ENCODE measurements at places on chromosomes 4 and X.
A peak's percentile ranks its signal among the peaks of the same experiment; 100 is the strongest.

DNA sequence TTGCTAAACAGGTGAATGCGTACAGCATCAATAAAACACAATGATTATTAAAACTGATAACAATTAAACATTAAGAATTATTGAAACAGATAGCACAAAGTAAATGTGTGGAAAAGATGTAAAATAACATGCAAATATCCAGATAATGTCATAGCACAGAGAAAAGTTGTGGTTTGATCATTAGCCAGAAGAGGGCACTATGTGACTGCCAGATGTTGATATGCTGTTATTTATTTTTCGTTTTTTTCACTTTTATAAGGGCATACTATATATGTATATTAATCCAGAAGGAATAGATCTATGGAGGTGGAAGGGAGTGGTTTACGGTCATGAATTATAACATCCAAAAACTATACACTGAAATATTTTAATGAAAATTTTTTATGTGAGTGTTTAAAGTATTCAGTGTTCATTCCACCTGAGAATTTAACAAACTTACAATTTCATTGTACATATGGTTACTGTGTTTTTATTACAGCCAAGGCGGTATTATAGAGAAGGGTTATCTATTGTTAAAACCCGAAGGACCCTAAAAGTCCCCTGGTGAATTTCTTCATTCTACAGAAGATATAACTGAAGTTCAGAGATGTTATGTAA is 211.9 kb upstream of the UGT8 start:
- no peak for DNase-seq

GRCh38 chrX:13614154-13614553 is 38.8 kb upstream of the TCEANC start:
- no peak for DNase-seq

DNA sequence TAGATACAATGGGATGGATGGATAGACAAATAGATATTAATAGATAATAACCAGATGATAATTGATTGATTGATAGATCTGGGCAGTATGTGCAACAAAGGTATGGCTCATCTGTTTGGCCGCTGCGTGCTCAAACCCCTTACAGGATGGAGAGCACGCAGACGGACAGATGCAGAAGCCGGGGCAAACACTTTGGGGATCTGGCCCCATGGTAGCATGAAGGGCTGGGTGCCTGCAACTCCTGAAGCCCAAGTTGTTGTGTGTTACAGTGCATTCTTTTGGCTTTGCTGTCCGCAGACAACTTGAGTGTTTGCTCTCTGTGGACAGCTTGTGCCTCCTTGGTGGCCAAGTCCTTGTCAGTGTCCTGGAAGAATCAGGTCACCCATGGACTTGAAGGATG is 10.6 kb upstream of the DHRSX start:
- DNase-seq, result no peak

DNA sequence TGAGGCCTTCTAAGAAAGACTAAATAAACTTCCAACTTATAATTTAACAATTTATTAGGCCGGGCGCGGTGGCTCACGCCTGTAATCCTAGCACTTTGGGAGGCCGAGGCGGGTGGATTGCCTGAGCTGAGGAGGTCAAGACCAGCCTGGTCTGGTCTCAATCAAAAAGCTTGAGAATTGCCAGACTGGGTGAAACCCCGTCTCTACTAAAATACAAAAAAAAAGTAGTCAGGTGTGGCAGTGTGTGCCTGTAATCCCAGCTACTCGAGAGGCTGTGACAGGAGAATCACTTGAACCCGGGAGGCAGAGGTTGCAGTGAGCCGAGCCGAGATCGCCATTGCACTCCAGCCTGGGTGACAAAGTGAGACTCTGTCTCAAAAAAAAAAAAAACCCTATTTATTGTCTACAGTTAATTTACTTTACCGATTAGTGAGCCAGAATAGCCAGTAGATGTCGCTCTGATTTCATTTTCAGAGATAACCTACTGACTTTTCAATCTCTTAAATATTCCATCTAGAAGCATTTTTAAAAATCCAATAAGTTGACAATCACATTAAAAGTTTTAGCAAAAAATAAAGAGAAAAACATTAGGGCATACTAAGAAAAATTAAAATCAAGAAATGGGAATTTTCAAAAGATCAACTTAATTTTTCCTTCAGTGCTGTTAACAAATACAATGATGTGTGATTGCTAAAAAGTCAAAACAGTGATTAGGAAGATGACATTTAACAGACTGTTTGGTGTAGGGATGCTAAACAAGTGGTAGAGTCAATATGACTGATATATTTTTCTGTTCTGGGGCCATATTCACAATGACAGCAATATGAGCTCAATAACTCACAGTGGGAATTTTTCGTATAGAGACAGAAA is 4.3 kb upstream of the SHROOM3 start:
- no peak for DNase-seq

- DNase-seq, result no peak
Observed at GRCh38 chr4:53490161-53490956, 100.9 kb downstream of the LNX1 start.

DNA sequence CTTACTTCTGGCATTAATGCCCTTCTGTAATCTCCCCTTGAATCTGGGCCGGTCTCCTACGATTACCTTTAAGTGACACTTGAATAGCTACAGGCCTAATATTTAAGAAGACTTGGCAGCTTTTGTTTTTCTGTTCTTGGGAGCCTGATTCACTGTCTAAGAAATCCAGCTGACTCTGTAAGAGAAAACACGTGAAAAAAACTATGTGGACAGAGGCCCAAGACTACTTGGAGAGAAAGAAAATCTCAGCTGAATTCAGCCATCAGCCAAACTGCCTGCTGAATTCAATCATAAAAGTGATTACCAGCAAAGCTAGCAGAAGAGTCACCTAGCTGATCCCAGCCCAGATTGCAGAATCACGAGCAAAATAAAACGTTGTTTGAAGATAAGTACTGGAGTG is 521.2 kb downstream of the MID1IP1 start:
- DNase-seq, result no peak

DNA sequence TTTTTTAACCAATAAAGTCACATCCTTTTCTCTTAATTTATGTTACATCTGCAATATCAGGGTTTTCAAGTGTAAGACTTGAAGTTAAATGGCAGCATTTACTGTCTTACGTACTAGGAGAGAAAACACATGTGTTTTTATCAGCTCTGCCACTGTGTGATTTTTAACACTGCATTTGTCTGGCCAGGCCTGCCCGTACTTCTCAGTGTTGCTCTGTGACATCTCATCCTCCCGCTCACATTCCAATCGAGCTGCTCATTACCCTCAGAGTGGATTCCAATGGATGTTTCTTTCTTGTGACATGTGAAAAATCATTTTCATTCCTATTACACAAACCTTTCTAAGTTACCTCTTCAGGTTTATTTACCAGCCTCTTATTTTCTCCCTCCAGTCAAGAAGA is 420.3 kb downstream of the FAT4 start:
- DNase-seq, result no peak

- DNase-seq, result no peak
Observed at GRCh38 chr4:48986654-48987164, 634 bp downstream of the CWH43 start.

GRCh38 chrX:76427560-76428242 is at the start of gene MAGEE1:
Gene MAGEE1, plus strand, starts transcription at chrX:76427710. Its CDS starts 221 bp downstream, at chrX:76427931.
- peak; percentile 64 for DNase-seq

- no peak for DNase-seq
Observed at GRCh38 chr4:94412658-94413038, 39.1 kb upstream of the PDLIM5 start.

- no peak for DNase-seq
Observed at GRCh38 chr4:168585168-168586091, 88.6 kb downstream of the PALLD start.

GRCh38 chr4:87962398-87963146 is 12.9 kb upstream of the SPP1 start:
- DNase-seq, result no peak

DNA sequence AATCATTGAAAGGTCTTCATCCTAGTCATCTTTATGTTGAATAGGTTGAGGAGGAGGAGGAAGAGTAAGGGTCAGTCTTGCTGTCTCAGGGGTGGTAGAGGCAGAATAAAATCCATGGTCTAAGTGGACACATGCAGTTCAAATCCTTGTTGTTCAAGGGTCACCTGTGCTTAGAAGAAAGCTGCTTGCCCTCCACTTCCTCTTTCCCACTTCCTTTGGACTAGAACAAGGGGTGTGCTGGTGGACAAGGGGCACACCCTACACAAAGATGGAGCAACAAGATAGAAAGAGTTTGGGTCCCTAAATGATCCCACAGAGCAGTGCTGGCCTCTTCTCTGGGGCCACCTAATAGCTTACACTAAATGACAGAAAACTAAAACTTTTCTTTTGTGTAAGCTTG is 47.9 kb downstream of the HSD17B13 start:
- no peak for DNase-seq

GRCh38 chrX:1582686-1583437 is 8.5 kb upstream of the AKAP17A start:
- DNase-seq, result peak; percentile 28

GRCh38 chr4:158068068-158068467 is 104.8 kb downstream of the GASK1B start:
- DNase-seq, result no peak

DNA sequence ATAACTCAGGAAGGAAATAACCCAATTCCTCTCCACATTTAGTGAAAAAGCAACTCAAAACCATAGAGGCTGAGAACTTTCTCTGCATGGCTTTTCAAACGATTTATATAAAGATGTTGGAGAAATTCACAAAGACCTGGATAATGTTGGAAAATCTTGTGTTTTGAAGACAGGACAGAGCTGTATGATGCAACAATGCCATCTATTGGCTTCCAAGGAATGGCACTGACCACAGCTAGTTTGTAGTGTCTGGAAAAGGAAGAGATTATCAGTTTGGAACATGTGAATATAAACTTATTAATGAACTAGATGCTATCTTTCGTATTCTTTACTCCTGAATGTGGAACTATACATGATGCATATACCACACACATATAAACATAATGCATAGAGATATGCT is 503.6 kb downstream of the IL1RAPL1 start:
- no peak for DNase-seq

DNA sequence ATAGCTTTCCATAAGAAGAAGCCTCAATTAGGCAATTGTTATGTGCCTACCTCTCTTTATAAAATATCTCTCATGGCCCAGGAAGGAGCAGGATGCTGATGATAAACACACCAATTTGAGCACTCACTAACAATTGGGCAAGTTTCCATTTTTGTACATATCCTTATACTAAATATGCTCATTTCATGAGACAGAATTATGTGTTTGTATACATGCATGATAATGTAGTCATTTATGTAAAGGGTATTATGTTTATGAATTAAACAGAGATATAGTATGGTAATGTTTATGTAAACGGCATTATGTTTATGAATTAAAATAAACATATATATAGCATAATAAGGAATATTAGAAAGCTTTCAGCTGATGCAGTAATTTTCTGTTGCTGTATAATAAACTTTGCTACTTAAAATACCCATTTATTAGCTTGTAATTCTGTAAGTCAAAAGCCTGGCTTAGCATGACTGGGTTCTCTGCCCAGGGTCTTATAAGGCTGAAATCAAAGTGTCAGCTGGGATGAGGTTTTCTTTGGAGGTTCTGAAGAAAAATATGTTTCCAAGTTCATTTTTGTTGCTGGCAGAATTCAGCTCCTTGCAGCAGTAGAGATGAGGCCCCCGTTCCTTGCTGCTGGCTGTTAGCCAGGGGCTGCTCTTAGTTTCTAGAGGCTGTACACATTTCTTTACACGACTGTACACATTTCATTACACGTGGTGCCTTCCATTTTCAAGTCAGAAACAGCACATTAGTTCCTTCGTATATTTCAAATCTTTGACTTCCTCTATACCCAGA is 89.0 kb downstream of the GLRA2 start:
- no peak for DNase-seq

DNA sequence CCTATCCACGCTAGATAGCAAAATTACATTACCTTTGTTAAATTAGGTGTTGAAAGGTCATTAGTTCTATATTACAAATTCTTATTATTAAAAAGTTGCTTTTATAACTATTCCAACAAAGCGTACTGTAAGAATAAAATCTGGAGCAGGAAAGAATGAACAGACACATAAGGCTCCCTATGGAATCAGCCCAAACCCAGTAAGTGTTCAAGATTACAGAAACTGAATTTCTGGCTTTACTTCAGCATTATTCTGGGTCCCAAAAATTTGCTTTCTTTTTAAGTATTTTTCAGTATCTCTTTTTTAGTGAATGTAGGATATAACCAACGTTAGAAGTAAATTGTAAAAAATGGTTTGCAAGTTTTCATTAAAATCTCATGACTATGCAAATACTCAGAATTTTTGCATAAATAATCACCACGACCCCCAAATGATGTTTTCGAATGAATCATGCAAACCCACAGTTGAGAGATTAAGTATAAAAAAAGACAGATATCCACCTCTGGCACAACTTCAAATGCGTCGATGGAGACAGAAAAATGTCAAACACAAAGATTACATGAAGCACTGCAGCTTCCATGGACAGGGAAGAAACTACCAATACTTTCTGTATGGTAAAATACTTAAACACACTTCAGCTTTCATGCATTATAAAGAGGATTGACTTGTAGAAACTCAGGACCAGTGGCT is 238.5 kb downstream of the RASL11B start:
- no peak for DNase-seq

DNA sequence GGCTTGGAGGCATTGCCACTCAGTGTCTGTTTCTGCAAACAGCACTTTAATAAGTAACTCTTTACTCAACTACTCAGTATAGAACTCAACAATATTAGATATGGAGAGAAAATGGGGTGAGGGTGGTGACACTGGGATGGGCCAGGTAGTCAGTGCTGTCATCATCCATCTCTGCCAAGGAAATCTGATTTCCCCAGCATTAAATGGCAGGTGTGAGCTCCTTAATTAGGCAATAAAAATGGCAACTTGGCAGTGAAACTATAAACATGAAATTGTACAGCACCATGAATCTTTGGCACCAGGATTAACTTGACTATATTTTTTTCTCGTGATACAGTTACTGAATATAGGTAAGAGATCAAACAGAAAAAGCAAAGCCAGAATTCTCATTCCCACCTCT is 146.2 kb downstream of the GLRA2 start:
- no peak for DNase-seq

- DNase-seq, result no peak
Observed at GRCh38 chr4:158750379-158750778, 18.4 kb upstream of the FNIP2 start.

- no peak for DNase-seq
Observed at GRCh38 chr4:106450249-106450648, 81.7 kb upstream of the GIMD1 start.

Measured in stimulated activated CD8-positive, alpha-beta memory T cell treated with anti-CD3 and anti-CD28 coated beads, Interleukin-2, amount 100 ng/mL, for 1 hour (primary cell).